ENCODE measurements at places on chromosomes 16 and 17.
A peak's percentile ranks its signal among the peaks of the same experiment; 100 is the strongest.

DNA sequence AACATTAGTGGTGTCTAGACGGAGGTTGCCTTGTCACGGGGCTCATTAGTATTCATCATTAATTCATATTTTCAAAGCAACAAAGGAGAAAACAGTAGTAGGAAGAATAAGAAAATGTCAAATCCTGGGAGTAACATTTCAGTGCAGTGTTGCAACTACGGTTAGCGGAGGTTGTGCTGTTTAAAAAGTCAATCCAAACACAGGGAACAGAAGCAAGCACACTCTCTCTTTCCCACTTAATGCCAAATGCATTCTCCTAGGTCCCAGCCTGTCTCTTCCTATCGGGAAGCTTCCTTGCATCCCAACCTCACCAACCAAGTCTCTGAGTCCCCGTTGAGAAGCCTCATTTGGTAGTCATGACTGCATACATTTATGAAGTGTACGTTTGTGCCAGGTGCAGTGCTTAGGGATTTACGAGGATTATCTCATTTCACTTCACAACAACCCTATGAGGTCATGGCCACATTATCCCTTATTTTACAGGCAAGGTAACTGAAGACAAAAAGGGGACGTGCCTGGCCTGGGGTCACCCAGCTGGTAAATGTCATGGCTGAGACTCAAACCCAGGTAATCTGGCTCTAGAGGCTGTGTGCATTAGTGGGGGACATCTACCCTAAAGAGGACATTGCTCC, 283.6 kb upstream of the SALL1 start:
- no peak for DNase-seq

- no peak for DNase-seq
Measured at GRCh38 chr17:67671493-67671892, 46.2 kb upstream of the NOL11 start.

DNA sequence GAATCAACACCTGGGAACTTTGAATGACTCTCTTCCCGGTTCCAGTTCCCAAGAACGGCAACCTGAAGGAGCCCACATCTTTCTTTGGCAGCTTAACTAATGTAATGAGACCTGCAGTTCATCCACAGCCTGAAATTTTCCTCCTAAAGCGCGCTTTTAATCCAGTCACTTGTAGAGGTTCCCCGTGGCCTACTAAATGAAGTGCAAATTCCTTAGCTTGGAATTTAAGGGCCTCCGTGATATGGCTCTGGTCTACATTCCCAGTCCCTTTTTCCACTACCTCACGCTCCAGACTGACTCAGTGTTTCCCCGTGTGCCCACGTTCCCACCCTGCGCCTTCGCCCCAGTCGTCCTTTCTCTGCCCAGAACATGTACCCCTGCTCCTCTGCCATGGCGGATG, 27.2 kb downstream of the FZD2 start:
- DNase-seq, result no peak

- no peak for DNase-seq
Measured at GRCh38 chr17:32264140-32264799, 1.4 kb upstream of the RHBDL3 start.

- no peak for DNase-seq
Measured at GRCh38 chr16:81786321-81786720, 7.2 kb downstream of the PLCG2 start.

GRCh38 chr17:82449131-82449882, 1.2 kb downstream of the CYBC1 start:
- DNase-seq, result peak; percentile 77

DNA sequence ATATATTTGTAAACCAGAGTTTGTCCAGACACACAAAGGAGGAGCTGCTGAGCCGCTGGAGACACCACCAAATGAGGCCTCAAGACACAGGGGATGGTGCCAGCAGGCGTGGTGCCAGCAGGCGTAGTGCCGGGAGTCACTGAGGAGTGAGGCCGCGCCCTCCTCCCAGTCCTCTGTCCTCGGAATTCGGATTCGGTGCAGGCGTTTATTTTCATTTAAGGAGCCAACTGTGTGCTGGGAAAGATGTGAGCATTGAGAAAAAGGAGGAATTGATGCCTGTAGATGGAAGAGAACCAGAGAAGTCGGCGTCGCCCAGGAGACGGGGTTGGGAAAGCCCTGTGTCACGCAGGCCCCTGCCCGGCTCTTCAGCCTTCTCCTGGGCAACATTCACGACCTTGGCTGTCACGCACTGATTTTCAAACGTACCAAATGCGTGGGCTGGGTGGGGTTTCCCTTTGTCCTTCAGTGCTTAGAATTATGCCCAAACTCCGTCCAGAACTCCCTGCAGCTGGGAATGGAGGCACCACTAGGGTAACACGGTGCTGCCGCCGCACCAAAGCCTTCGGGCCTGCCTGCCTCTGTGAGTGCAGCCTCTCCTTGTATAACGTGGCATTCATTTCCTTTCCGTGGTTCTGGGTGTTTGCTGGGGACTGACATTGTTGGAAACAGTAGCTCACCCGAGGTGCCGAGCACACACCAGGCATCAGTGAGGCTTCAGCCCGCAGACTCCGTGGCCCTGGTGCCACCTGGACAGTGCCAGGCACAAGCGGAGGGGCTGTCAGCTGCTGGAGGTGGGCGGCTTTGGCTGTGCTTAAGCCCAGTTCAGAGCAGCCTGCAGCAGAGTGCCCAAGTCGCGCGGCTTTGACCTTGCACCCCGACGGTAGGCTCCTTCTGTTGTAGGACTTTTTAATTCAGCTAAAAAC, 49.0 kb upstream of the CHMP6 start:
- no peak for DNase-seq

DNA sequence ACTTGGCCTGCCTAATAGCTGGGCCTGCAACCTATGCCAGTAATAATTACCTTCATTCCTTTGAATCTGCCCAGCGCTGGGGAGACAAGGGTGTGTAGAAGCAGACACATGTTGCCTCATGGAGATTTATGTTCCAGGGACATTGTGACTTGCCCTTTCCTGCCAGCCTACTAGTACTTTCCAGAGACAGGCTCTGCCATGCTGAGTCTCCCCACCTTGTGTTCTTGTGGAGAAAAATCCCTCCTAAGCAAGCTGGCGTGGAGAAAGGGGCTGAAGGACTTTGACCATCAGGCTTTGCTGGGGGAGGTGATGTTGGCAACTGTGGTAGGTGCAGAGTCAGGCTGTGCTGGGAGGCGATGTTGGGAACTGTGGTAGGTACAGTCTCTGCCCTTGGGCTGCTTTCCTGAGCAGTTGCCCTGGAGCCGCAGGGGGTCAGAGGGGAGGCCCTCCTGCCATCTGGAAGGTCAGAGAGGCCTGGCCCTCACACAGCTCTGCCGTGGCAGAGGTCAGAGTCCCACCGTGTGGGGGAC, 4.0 kb downstream of the KSR1 start:
- no peak for DNase-seq

- DNase-seq, result no peak
Measured at GRCh38 chr16:15830832-15831451, 25.9 kb downstream of the MYH11 start.

All from stimulated activated naive CD4-positive, alpha-beta T cell (primary cell).